ENCODE measurements at places on chromosomes 7 and 10. TPM values are rescaled to one million over a fixed set of nuclear protein-coding genes. Genes with fewer than 3 reads are reported as not detected.
A peak's percentile ranks its signal among the peaks of the same experiment; 100 is the strongest.

DNA sequence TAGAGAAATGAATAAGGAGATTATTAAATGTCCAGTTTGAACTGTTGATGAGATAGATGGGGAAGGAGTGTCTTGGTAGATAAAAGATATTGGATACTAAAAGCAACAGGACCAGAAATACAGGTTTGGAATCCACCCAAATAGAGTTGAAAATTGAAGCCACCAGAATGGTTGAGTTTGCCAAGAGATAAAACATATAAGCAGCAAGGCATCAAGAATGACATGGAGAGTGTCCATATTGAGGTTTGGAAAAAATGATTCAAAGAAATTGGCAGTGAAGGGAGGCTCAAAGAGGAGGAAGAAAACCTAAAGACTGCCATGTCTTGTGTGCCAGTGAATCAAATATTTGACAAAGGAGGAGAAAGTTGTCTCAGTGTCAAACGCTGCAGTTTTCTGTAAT, 24.2 kb downstream of the CFAP69 start:
- no peak for DNase-seq

DNA sequence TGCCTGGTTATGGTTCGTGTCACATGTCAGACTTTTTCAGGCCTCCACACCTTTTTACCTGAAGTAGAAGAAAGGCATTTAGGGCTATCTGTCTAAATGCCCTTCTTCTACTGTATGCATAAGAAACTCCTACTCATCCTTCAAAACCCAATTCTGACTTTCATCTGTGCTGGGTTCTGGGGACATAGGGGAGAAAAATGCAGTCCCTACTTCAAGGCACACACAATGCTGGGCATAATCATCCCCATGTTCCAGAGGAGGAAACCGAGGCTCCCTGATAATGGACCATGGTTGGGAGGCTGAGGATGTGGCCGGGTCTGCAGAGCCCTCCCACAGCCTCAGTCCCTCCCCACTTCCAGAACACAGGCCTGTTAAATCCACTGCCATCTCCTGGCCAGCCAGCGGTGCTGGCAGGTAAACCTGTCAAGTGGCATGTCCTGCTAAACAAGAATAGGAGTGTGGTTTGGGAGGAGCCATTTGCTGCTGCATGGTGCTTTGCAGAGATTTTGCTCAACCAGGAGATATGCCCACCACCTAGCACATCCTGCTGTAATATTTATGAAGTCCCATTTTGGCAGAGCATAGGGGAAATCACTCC, 32.0 kb downstream of the GRID1 start:
- no peak for DNase-seq

GRCh38 chr7:64433590-64433989, 119.8 kb downstream of the ZNF736 start:
- DNase-seq: no peak

GRCh38 chr10:98303569-98303968, 35.6 kb upstream of the LOXL4 start:
- no peak for DNase-seq

GRCh38 chr10:110411047-110411410, 86.7 kb upstream of the DUSP5 start:
- no peak for DNase-seq

DNA sequence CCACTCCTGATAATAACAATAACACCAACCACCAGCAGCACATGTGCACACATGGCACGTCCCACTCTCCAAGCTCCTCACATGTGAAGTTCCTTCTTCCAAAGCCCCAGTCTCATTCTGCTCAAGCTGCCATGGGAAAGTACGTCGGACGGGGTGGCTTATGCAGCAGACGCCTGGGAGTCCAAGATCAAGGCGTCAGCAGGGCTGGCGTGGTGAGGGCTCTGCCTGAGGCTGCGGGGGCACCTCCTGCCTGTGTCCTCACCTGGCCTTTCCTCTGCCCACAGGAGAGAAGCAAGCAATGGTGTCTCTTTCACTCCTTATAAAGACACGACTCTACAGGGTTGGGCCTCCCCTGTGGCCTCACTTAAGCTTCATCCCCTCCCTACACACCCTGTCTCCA, 68.8 kb upstream of the INSIG1 start:
- no peak for DNase-seq

DNA sequence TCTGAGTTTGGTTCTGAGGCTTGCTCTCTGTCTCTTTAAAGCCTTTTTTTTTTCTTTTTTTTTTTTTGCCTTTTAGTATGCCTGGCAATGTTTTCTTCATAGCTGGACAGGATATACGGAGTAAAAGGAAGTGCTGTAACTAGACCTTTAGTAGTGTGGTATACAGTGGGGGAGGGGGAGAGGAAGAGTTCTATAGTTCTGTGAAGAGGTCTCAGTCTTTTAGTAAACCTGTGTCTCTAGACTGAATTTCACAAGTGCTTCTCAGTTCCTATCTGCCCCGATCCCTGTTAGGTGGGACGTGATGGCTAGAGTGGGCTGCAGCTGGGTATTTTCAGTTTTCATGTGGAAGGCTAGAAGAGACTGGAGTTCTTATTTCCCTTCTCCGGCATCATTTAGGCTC, 3.1 kb upstream of the ABCC2 start:
- DNase-seq: peak; percentile 64

- DNase-seq: no peak
Measured at GRCh38 chr10:75602341-75602740, 170.9 kb downstream of the LRMDA start.

GRCh38 chr7:17401791-17402627, 103.6 kb downstream of the AHR start:
- no peak for DNase-seq

- DNase-seq: no peak
Measured at GRCh38 chr10:78065611-78066010, 31.9 kb downstream of the RPS24 start.

GRCh38 chr10:86366902-86367151, 232 bp upstream of the GRID1 start:
- no peak for DNase-seq

DNA sequence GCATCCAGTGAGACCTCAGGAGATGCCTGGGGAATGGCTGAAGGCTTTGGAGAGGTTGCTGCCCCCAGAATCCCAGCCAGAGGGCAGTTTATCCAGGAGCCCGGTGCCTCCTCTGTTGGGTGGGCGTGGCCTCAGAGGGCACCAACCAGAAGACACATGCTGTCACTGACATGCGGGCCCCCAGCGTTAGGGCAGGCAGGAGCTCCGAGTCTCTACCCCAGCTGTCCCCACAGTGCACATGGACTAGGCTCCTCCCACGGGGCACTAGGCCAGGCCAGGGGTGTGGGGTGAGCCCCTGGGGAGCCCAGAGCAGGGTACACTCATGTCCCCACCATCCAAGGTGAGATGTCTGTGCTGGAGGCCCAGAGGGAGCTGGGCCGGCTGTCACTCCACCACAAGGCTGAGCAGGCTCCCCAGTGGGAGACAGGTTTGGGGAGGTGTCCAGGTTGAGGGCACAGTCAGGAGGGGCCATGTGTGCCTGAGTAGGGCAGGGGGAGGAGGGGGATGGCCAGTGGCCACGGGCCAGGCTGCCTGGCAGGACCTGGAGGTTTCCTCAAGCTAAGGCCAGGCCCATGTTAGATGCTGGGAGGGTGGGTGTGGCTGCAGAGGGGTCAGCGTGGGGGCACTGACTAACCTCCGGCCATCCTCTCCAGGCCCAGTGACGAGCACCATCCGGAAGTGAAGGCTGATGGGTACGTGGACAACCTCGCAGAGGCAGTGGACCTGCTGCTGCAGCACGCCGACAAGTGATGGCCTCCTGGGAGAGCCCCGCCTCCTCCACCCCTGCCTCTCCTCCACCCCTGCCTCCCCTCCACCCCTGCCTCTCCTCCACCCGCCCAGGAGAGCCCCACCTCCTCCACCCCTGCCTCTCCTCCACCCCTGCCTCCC, 131.3 kb downstream of the FAM53B start:
- DNase-seq: no peak

- DNase-seq: no peak
Measured at GRCh38 chr10:104274762-104275721, 6.1 kb downstream of the GSTO2 start.

- DNase-seq: no peak
Measured at GRCh38 chr10:3975016-3975415, 190.0 kb upstream of the KLF6 start.

GRCh38 chr7:70681469-70682350, 450.2 kb upstream of the GALNT17 start:
- DNase-seq: no peak

- no peak for DNase-seq
Measured at GRCh38 chr7:19442016-19442785, 266.6 kb downstream of the POLR1F start.

MKI67 gene
- 26.5 TPM for polyA plus RNA-seq

CYP3A5 gene
- polyA plus RNA-seq: 139 TPM

MRLN gene
- polyA plus RNA-seq: 0.33 TPM

AKR1C2 gene
- polyA plus RNA-seq: 10.2 TPM

C10orf71 gene
- 0.01 TPM for polyA plus RNA-seq

DRGX gene
- 0.78 TPM for polyA plus RNA-seq

TAC1 gene
- polyA plus RNA-seq: 12.9 TPM

GARIN1A gene
- 1.6 TPM for polyA plus RNA-seq

ABCC2 gene
- 94.3 TPM for polyA plus RNA-seq

GIMAP5 gene
- polyA plus RNA-seq: 9.0 TPM

PANK1 gene
- 34.2 TPM for polyA plus RNA-seq

KCND2 gene
- polyA plus RNA-seq: 2.5 TPM

FAM131B gene
- polyA plus RNA-seq: 5.8 TPM

All from large intestine (tissue), 12 donors.